ENCODE measurements at places on chromosomes 1 and 21.

DNA sequence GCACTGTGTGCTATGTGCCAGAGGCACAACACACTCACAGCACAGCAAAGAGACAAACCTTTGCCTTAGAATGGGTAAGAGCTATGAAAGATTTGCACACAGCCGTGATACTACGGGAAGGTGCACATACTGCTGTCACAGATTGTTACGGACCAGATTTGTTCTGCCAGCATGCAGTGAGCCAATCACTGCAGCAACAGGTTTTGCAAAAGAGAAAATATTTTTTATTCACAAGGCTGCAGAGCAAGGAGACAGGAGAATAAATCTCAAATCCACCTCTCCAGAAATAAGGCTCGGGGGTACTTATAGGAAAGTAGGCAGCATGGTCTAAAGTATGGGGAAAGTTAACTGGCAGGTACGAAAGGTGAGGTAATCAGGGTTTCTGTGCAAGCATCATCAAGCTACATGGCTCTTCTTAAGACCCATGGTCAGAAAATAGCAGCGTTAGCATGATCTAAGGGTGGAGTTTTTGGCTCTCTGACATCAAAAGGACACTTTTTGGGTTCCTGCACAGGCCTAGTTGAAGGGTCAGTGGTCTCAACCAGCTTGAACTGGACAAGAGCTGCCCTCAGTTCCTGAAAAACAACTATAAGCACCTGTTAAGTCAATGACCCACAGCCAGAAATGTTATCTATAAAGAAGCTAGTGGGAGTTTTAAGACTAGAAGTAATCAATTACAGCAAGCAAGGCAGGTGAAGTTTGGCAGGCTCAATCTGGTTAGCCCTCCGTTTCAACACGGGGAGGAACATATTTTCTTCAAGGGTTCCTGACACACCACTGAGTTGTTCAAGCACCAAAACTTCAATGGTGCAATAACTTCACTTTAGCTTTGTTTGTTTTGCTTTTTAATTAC lies 186.0 kb downstream of the SLC35F3 start:
- no peak for DNase-seq

DNA sequence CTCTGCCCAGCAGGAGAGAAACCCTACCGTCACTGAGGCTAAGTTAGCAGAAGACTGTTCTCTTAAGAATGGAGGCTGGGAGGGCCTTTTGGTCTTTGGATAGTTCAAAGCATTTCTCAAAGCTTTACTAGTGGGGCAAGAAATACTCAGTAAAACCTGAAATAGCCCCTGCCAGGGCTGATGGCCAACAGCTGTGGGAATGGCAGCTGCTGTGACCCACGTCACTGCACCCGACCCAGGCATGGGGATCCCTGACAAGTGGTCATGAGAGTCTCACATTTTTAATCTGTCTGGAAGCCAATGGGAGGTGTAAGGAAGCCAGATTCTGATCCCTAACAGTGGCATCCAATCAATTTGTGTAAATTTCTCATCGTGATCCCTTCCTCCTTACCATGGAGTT lies 44.5 kb upstream of the ENAH start:
- no peak for DNase-seq

DNA sequence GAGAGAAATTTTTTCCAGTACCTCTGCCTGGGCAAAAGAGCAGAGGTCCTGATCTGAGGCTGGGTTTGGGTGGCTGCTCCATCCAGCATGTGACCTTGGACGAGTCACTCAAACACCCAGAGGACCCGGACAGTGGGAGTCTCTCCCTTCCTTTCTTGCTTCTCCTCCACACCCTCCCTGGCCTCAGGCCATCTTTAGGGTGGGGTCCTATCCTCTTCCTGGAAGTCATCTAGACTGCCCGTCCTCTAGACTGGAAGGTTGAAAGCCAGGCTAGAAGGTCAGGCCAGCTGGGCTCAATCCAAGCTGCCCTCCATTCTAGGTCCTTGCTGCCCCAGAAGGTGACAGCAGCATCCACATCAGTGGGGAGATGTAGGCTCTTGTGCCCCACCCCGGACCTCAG lies 599.5 kb downstream of the MATN1 start:
- no peak for DNase-seq

GRCh38 chr21:41833497-41834115 lies 45.5 kb downstream of the PRDM15 start:
- DNase-seq: no peak

DNA sequence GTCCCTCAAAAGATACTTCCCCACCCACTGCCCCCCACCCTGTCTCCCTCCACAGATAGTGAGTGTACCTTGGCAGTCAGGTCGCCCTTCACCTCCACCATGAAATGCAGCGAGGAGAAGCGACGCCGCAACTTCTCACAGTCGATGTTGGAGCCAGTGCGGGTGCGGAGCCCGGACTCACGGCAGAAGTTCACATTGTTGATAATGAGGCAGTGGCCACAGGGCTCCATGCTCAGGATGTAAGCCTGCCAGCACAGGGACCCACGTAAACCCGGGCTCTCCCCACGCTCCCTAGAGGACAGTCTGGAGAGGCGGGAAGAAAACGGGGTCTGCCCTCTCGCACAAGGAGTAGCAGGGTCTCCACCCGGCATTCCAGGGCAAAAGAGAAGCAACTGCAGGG lies 17.2 kb downstream of the CASP9 start:
- DNase-seq: no peak

GRCh38 chr1:14263225-14263624 lies 335.3 kb upstream of the KAZN start:
- no peak for DNase-seq

- no peak for DNase-seq
These were observed 25.1 kb upstream of the TMEM61 start for GRCh38 chr1:54955359-54955758.

GRCh38 chr1:93991271-93991670 lies 82.0 kb upstream of the GCLM start:
- DNase-seq: no peak

DNA sequence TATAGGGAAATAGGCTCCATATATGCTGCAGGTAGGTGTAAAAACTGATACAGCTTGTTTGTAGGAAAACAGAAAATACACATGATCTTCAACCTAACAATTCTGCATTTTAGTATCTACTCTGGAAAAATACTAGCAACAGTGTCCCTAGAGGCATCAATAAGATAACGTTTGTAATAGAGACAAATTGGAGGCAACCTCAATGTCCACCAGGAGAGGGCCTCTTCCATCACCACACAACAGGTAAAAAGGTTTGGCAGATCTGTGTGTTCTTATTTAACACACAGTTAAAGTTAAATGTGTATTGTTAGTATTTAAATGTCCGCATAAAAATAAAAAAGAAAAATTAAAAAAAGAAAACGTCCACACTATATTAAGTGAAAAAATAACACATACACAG lies 5.4 kb downstream of the EIF2D start:
- DNase-seq: peak; percentile 53

- DNase-seq: no peak
These were observed 363.5 kb upstream of the USP24 start for GRCh38 chr1:55578646-55579045.

- DNase-seq: no peak
These were observed 31.1 kb downstream of the C1orf21 start for GRCh38 chr1:184417916-184418315.

- no peak for DNase-seq
These were observed 2.3 kb downstream of the MAGI3 start for GRCh38 chr1:113392541-113393128.

- DNase-seq: no peak
These were observed 16.6 kb downstream of the GRIK3 start for GRCh38 chr1:37017720-37018119.

DNA sequence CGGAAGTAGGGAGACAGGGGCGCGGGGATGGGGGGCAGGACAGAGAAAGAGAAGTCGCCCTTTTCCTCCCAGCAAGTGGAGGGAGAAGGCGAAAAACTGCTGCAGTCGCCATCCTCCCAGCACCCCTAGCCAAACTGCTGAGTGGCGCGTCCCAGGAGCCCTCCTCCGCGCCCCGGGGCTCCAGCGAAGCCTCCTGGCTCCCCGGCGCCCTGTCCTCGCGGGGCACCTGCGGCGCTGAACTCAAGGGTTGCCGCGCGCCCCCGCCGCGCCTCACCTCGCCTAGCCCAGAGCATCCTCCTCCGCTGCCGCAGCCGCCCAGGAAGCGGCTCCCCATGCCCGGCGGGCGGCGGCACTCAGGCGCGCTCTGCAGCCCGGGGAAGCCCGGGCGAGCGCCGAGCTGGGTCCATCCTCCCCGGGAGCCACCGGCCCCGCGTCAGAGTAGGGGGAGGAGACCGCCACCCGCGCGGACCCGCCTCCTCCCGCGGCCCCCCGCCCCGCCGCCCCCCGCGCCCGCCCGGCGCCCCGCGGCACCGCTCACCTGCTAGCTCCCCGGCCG lies at the start of gene DAB1:
TSS of gene DAB1 (minus strand) at position 405 of the 556 bp plus-strand sequence. CDS start 133,030 bp downstream, outside the sequence.
- no peak for DNase-seq

DNA sequence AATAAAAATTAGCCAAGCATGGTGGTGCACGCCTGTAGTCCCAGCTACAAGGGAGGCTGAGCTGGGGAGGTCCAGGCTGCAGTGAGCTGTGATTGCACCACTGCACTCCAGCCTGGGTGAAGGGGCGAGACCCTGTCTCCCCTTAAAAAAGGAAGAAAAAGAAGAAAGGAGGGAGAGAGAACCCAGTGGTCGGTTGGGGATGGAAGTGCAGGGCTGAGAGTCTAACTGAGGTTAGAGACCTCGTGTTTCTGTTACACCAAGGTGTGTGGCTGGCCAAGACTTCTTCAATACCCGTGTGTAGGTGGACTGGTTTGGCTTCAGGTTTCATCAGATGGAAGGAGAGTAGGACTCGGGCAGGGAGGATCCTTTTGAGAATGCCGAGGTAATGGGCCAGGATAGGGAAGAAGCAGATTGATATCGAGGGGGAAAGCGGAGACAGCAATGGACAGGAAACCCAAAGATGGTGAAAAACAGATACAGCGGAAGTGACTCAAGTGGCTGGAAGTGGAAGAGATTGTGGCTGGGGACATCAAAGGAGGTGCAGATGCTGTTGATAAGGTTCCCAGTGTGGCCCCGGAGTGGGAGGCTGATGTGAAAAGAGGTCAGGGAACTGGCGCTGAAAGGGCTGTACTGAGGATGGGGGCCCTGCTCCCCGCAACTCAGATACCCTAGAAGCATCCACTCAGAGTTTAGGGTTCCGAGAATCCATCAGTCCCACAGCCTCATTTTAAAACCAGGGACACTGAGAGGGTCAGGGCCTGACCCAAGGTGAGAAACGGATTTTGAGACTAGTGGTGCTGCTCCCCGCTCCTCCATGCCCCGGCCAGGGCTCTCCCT lies 681 bp upstream of the UBXN10 start:
- DNase-seq: no peak

GRCh38 chr1:87044840-87045239 lies 130.4 kb downstream of the HS2ST1 start:
- DNase-seq: no peak

- DNase-seq: no peak
These were observed 80.3 kb downstream of the DISC1 start for GRCh38 chr1:231706934-231707333.

GRCh38 chr1:111937147-111937725 lies 52.2 kb downstream of the KCND3 start:
- DNase-seq: no peak

DNA sequence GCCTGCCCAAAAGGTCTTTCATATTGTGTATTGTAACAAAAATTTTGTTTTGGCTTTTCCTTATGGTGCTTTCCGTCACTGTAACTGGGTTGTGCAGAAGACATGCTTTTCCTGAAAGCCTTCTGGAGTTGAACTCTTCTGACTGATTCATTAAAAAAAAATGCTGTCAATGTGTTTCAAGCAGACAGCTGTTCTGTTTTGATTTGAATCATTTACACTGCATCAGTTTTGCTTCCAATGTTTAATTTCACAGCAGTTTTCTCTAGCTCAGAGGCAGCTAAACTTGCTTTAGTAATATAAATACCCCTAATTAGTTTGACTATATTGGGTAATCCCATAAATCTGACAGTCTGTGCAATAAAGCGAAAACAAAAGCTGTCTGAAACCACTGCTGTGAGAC lies 7.9 kb downstream of the UTP11 start:
- DNase-seq: no peak

DNA sequence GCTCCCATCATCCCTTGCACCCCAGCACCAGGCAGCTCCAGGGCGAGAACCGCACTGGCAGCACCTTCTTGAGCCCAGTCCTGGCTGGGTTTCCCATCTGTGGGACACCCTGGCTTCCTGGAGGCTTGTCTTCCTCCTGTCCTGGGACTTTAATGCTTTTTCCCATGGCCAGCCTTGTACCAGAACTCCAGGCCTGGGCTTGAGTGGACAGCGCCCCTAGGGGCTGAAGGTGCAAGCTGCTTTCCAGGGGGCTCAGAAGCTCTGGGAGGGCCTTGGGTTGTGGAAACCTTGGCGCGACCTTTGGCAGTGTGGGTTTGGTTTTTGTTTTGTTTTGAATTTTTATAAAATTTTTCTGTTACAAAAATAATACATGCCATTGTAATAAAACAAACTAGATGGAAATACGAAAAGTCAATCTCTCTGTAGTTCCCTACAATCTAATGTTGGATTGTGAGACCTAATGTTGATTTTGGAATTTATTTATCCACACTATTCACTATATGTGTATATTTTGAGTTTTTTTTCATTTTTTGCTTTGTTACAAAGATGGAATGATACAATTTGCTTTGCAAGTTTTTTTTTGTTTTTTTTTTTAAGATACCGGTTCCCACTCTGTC lies 33.8 kb upstream of the RPL11 start:
- no peak for DNase-seq

DNA sequence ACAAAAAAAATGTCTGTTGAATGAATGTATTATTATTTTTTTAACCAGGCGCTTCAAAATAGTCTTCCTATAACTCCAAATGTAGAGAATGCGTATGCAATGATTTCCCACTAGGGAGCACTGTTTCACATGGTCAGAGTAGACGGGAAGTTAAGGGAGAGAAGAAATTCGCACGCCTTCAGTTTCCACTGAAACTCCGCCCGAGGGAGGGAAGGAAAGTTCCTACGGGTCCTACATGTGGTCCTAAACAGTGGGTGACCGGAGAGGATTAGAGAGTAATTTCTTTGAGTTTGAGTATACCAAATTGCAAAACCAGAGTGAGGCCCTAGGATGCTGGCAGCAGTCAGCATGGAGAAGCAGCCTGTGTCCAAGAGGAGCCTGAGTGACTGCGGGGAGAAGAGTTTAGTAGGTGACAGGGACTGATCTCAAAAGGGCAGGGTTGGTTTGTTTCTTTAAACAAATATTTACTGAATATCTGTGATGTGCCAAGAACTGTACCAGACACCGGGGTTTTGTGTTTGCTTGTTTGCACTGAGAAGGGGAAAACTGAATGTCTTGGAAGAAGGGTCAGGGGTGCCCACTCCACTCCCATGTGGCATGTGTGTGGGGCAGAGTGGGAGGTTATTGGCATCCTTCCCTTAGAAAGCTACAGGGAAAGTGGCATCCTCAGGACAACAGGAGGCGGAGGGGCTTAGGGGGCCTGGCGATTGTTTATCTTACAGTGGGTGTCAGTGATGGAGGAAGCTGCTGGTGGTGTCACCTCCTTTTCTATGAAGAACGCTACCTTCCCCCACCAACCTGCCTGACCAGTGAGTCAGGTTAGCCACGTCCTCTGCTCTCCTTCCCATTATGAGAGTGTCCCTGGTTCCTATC lies 22.8 kb downstream of the RNU5D-1 start:
- no peak for DNase-seq

Measured in LNCaP clone FGC (cell line).